ENCODE measurements at places on chromosomes 12 and 14.
A peak's percentile ranks its signal among the peaks of the same experiment; 100 is the strongest.

GRCh38 chr12:89597770-89598169 is 71.9 kb upstream of the POC1B start:
- DNase-seq = no peak

DNA sequence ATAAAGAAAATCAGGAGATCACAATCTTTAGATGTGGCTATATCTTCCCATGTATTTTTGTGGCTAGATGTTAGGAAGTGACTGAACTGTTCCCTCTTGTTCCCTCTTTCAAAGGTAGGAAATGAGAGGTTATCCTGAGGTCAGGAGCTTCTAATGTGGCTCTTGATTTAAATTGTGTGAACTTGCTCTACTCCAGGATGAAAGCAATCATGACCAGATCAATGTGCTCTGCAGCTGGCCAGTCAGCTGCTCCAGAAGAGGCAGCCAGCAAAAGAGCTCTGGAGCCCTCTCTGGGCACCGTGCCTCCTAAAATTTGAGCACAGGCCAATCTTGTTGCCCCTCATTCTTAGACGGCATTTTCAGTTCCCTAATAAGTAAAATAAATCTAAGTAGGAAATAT is 32.0 kb downstream of the CDK17 start:
- peak; percentile 46 for DNase-seq

GRCh38 chr12:1162081-1162760 is 171.2 kb downstream of the ERC1 start:
- no peak for DNase-seq

- peak; percentile 89 for DNase-seq
Observed at GRCh38 chr12:10540776-10541205, 35.1 kb downstream of the EIF2S3B start.

GRCh38 chr12:67026487-67027246 is 242.5 kb upstream of the CAND1 start:
- no peak for DNase-seq

- DNase-seq = peak; percentile 76
Observed at GRCh38 chr12:32917094-32917611, 20.6 kb upstream of the PKP2 start.

DNA sequence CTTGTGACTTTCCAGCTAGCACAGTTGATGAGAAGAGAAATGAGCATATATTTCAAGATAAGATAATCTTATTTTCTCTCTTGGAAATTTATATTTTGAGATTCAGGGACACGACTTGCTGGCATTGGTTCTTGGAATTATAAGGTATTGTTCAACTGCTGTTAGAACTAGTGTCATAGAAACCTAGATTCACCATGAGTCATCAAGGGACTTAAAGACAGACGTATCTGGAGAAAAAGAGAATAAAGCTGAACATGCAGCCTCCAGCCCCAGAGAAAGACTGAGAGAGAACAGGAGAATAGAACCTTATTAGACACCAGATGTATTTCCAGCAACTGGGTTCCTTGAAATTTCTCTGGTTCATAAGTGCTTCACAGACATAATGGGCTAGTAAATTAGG is 194.4 kb upstream of the PPFIA2 start:
- peak; percentile 31 for DNase-seq

DNA sequence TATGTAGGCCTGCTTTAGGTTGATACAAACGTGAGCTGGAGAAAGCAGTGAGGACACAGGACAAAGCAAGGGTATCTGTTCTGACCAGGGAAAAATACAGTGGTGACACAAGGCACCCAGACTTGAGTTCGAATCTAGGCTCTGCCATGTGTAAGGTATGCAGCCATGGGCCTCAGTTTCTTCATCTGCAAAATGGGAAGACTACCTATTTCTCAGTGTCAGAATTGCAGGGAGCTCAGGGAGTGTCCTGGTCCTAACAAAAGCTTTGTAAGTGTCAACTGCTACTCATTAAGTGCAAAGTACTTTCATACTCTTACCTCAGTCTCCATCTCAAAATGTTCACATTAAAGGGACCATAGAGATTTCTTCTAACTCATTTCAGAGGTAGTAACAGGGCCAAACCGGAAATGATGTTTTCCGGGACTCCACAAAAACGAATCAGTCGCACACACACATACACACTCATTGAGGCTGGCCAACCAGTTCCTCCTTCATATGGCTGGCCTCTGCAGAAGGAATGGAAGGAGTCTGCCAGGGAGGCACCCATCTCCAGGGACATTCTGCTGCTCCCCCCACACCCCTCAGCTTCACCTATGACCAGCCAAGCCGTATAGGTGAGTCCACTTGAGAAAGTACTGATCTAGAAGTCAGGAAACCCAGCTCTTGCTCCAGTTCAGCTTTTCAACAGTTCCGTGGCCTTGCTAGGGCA is 7.8 kb downstream of the CTDSP2 start:
- DNase-seq = peak; percentile 60

GRCh38 chr12:30973175-30973574 is 46.6 kb downstream of the TSPAN11 start:
- peak; percentile 78 for DNase-seq

DNA sequence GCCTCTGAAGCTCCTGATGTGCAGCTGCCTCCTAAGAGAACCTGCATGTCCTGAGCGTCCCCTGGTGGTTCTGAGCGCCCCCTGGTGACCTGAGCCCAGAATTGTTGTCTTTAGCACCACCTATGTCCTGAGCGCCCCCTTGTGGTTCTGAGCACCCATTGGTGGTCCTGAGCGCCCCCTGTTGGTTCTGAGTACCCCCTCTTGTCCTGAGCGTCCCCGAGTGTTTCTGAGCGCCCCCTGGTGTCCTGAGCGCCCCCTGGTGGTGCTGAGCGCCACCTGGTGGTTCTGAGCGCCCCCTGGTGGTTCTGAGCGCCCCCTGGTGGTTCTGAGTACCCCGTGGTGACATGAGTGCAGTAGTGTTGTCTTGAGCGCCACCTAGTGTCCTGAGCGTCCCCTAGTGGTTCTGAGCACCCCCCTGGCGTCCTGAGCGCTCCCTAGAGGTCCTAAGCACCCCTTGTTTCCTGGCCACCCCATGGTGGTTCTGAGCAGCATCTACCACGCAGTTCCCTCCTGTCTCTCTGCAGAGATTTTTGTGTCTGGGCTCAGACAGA is 782.5 kb downstream of the TMEM121 start:
- DNase-seq = peak; percentile 24

DNA sequence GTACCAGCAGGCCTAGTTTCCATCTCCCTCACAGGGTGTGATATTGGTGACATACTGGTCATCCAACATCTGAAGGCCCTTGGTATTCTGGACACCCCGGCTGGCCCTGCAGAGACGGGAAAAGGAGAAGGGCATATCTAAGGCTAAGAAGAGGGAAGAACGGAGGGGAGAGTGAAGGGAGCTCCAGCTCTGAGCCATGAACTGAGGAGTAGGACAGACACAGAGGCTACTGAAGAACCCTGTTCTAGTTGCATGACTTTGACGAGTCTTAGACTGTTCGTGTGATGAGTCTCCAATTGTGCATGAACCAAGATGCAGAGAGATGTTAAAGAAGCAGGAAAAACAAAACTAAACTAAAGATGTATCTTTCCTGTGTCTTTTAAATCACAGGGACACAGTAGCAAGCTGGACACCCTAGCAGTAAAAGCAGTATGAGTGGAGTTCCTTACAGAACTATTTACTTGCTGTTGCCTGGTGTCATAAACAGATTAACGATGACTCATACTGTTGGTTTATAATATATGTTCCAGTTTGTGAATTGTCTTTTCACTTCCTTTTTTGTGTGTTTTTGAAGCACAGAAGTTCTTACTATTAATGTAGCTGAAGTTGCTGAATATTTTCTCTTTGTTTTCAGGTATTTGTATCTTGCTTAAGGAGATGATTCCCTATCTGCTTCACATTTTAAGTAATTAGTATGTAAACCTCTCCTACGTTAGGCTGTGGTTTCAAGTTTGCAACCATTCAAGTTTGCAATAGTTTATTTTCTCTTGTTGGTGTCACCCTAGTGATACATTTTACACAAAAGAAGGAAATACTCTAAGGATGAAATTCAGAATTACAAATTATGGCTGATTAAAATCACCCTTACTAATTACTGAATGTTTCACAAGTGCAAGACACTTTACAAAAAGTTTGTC is 15.7 kb downstream of the FAR2 start:
- DNase-seq = peak; percentile 80

DNA sequence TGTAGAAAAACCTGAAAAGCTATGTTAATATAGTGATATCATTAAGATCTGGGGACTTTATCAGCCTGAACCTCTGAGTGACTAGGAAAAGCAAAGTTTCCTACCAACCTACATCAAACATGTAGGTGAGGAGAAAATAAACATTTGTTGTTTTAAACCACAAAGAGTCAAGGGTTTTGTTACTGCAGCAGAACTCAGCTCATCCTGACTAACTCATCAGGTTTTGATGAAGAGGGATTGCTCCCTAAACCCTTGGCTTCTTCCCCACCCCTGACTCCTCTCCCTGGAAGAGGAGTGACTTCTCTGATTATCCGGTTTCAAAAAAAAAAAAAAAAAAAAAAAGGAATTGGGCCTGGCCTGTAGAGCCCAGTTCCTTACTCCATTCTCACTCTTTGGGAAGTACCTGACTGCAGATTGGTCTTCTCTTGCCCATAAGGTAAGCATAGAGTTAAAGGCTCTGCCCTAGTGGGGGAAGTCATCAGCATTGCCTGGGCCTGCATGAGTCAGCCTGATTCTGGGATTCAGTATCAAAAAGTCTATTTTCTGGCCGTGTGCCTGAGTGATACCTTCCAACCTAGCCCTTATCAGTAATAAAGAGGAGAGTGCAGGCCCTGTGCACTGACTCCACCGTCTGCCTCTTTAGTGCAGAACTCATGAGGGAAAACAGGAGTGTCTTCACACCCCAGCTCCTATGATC is 16.9 kb downstream of the BDKRB1 start:
- peak; percentile 42 for DNase-seq

DNA sequence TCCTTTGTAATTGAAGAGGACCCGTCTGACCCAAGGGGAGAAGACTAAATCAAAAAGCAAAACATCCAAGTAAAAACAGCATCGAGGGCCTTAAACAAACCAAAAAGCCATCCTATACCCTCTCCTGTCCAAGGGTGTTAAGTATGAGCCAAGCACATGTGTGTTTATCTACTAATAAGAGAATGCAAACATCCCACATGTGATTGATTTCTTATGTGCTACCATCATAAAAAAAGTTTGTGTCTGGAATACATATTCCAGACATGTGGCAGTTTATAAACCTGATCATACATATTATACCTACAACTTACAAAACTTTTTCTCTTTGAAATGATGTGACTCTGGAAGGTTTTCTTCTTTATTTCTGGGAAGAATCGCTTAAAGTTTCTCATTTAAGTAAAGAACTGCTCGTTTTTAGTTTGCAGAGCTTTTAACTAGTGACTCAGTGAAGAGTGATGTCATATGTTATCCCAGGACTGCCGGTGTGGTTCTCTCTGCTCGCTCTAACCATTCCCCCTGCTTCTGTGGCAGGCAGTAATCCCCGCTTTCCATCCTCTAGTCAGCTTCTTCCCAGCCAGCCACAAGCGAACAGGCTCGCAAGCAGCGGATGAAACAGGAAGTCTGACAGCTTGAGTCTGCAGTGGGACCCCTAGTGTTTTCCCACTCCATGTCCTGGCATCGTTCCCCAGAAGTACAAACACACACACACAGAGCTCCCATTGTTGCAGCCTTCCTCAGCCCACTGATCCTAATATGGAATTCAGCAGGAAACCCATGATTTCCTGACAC is 431 bp upstream of the RHOJ start:
- DNase-seq = peak; percentile 88
